ENCODE measurements at places on chromosomes 13 and 19. TPM values are rescaled to one million over a fixed set of nuclear protein-coding genes. Genes with fewer than 3 reads are reported as not detected.
A peak's percentile ranks its signal among the peaks of the same experiment; 100 is the strongest.

Gene ZNF726
- total RNA-seq = 9.2 TPM

Gene CYP2A6
- not detected for total RNA-seq

Gene OR4F17
- not detected for total RNA-seq

Gene SLITRK6
- total RNA-seq = not detected

Gene MIA
- 2.4 TPM for total RNA-seq

Gene GARRE1
- total RNA-seq = 13.3 TPM

Gene FLT3
- not detected for total RNA-seq

Gene TMEM205
- total RNA-seq = 54.3 TPM

Gene IRGC
- not detected for total RNA-seq

Gene CRX
- not detected for total RNA-seq

Gene ZNF729
- not detected for total RNA-seq

Gene TPP2
- 99.3 TPM for total RNA-seq

DNA sequence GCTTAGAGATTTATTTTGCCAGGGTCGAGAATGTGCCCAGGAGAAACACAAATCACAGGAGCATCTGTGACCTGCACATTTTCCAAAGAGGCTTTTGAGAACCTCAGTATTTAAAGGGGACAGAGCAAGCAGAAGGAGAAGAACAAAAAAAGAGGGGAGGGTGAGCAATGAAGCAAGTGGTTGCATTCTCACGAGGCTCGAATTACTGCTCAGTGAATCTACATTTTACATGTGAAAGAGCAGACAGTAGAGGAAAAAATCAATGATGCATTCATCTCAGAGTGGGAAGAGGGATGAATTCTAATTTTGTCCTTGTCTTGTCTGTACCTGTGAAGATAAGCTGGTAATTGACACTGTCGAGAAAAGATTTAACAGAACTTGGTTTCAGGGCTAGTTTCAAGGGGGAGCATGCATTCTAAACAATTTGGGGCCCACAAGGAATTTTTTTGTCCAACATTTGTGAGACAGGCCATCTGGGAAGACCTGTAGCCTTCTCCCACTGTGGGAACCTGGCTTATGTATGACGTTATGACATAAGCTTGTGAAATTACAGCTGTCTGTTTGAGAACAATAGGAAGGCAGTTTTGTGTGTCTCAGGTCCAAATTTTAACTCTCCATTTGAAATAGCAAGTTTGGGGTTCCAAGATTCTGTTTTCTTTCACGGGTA, 855.1 kb downstream of the SLITRK5 start:
- H3K4me1 ChIP-seq = no peaks in the 10 kb centered on the region
- H3K27ac ChIP-seq = no peak overlapping the region
- no peak overlapping the region for H3K4me3 ChIP-seq
- no peak for DNase-seq

DNA sequence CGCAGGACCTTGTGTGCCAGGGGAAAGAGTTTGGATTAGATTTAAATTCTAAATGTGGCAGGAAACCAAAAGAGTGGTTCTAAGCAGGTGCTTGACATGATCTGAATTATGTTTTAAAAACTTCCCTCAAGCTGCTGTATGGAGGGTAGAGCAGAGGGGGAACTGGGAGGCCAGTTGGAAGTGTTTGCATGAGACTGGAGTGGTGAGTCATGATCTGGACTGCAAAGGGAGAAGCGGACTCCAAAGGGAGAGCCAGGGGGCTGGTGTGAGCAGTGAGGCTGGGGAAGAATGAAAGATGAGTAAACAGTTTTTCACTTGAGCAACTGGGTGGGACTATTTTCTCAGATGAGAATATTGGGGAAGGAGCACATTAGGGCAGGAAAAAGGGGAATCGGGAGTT, 206.1 kb downstream of the DNAJC15 start:
- no peak for DNase-seq
- H3K36me3 ChIP-seq = no peaks in the 10 kb centered on the region
- H3K4me1 ChIP-seq = no peaks in the 10 kb centered on the region
- no peak overlapping the region for H3K4me3 ChIP-seq
- H3K27ac ChIP-seq = no peak overlapping the region

DNA sequence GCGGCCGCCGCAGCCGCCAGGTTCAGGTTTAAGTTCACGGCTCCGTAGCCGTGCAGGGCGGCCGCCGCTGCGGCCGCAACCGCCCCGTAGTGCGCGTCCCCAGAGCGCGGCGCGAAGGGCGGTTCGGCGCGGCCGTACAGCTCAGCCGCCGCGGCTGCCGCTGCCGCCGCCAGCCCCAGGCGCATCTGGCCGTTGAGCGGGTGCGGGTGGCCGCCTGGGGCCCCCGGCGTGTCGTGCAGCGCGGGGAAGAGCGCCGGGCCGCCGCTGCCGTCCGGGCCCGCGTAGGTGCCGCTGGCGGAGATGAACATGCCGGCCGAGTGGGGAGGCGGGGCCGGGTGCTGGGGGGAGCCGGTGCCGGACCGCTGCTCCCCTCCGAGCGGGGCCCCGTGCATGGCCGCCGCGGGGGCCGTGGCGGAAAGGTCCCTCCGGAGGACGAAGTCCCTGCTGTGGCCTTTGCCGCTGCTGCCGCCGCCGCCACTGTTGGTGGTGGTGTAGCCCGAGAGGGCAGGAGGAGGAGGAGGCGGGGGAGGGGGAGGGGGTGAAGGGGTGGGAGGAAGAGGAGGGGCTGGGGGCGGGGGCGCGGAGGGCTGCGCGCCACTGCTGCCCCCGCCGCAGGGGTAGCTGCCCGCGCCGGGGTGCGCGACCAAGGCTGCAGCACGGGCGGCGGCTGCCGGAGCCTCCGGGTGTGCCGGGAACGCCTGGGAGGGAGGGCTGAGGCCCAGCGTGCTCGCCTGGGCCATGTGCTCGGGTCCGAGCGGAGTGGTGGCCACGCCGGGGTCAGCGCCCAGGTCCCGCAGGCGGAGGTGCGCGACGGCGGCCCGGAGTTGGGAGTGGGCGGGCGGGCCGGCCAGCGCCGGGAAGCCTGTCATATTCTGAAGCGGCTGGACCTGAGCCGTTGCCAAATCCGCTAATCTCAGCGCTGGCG, 654 bp downstream of the ZIC5 start:
- H3K4me1 ChIP-seq = peaks cover 20% of the 10 kb centered on the region
- H3K27ac ChIP-seq = no peak overlapping the region
- H3K36me3 ChIP-seq = peaks cover 25% of the 10 kb centered on the region
- peak overlapping the region; percentile 57 for H3K4me3 ChIP-seq
- DNase-seq = no peak

GRCh38 chr19:5332501-5332900, 8.1 kb downstream of the PTPRS start:
- H3K27ac ChIP-seq = no peak overlapping the region
- no peak for DNase-seq
- no peak overlapping the region for H3K4me3 ChIP-seq
- peaks cover 31% of the 10 kb centered on the region for H3K27me3 ChIP-seq
- H3K36me3 ChIP-seq = no peaks in the 10 kb centered on the region

- H3K36me3 ChIP-seq = no peaks in the 10 kb centered on the region
- peaks cover 46% of the 10 kb centered on the region for H3K4me1 ChIP-seq
- H3K27ac ChIP-seq = peak overlapping the region; percentile 97
Observed at GRCh38 chr19:3184847-3185460, 776 bp upstream of the NCLN start.

DNA sequence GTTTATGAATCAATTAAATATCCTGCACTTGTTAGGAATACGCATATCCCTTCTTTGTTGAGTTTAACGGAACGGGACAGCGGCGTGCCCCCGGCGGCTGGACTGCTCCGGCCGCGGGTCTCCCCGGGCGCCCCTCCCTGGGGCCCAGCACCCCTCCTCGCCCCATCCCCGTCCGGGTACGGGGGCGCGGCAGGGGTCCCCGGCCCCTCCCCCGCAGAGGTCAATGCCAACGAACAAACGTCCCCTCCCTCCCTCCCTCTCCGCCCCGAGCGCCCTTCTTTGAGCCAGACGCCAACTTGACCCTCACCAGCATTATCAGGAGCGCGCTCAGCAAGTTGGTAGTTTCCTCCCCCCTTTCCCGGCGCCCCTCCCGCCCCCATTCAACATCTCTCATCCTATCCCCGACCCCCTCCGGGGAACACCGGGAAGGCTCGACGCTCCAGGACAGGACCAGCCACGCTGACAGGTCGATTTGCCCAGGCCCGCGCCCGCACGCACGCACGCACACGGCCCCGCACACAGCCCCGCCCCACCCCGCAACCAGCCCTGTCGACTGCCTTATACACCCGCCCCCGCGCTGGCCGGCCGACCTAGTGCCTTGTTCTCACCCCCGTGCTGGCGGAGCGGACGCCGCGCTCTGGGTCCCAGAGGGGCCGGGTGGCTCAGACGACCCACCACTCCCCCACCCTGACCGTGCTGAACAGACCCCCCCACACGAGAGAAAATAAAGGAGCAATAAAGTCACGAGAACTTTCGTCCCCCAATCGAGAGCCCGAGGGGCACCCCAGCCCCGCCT, 5.0 kb downstream of the LYL1 start:
- H3K27ac ChIP-seq = no peak overlapping the region
- H3K27me3 ChIP-seq = peaks cover 13% of the 10 kb centered on the region
- peaks cover 30% of the 10 kb centered on the region for H3K4me1 ChIP-seq
- peak overlapping the region; percentile 49 for H3K4me3 ChIP-seq
- DNase-seq = no peak

DNA sequence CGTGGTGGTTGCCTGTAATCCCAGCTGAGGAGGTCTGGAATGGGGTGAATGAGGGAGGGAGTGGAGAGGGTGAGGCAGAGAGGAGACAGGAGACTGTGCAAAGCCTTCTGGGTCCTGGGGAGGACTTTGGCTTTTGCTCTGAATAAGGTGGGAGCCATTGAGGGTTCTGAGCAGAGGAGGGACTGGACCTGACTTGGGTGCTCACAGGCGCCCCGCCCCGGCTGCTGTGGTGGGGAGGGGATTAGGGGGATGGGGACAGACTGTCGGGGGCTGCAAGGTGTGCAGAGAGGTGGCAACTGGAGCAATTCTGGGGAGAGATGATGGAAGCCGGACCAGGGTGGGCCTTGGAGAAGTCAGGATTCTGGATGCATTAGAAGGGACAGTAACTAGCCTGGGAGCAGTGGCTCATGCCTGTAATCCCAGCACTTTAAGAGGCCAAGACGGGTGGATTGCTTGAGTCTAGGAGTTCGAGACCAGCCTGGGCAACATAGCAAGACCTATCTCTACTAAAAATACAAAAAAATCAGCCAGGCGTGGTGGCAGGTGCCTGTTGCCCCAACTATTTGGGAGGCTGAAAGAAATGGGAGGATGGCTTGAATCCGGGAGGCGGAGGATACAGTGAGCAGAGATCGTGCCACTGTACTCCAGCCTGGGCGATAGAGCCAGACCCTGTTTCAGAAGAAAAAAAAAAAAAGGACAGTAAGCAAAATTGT, 16.1 kb upstream of the NANOS3 start:
- peaks cover 6% of the 10 kb centered on the region for H3K36me3 ChIP-seq
- peaks cover 10% of the 10 kb centered on the region for H3K27me3 ChIP-seq
- H3K4me1 ChIP-seq = peaks cover 33% of the 10 kb centered on the region
- H3K27ac ChIP-seq = peak overlapping the region; percentile 93
- DNase-seq = no peak
- H3K4me3 ChIP-seq = peak overlapping the region; percentile 94

- peak overlapping the region; percentile 77 for H3K27ac ChIP-seq
- no peaks in the 10 kb centered on the region for H3K36me3 ChIP-seq
- DNase-seq = peak; percentile 71
- no peaks in the 10 kb centered on the region for H3K27me3 ChIP-seq
- peak overlapping the region; percentile 14 for H3K4me3 ChIP-seq
- H3K4me1 ChIP-seq = peaks cover 19% of the 10 kb centered on the region
Observed at GRCh38 chr13:42970824-42971690, 21.0 kb downstream of the EPSTI1 start.

GRCh38 chr19:18049385-18049784, 37.3 kb downstream of the IL12RB1 start:
- peaks cover 8% of the 10 kb centered on the region for H3K27me3 ChIP-seq
- H3K4me3 ChIP-seq = no peak overlapping the region
- H3K4me1 ChIP-seq = peaks cover 36% of the 10 kb centered on the region
- no peaks in the 10 kb centered on the region for H3K36me3 ChIP-seq
- H3K27ac ChIP-seq = no peak overlapping the region

GRCh38 chr13:93259527-93260080, 33.0 kb downstream of the GPC6 start:
- H3K36me3 ChIP-seq = no peaks in the 10 kb centered on the region
- H3K4me3 ChIP-seq = no peak overlapping the region
- H3K4me1 ChIP-seq = no peaks in the 10 kb centered on the region

DNA sequence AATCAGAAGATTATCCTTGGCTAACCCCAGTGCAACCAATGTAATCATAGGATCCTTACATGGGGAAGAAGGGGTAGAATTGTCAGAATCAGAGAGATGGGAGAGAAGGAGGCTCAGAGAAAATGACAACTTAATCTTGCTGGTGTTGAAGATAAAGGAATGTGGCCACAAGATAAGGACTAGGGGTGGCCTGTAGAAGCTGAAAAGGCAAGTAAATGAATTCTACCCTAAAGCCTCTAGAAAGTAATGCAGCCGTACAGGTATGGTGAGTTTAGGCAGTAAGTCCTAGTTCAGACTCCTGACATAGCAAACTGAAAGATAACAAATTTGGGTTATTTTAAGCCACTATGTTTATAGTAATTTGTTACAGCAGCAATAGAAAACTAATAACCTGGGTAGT, 718.5 kb downstream of the SLITRK6 start:
- DNase-seq = no peak
- H3K4me3 ChIP-seq = no peak overlapping the region
- H3K36me3 ChIP-seq = no peaks in the 10 kb centered on the region
- no peaks in the 10 kb centered on the region for H3K4me1 ChIP-seq
- no peaks in the 10 kb centered on the region for H3K27me3 ChIP-seq

- peaks cover 52% of the 10 kb centered on the region for H3K4me1 ChIP-seq
- peak overlapping the region; percentile 97 for H3K27ac ChIP-seq
- DNase-seq = no peak
- no peaks in the 10 kb centered on the region for H3K27me3 ChIP-seq
Observed at GRCh38 chr13:41017817-41018601, 1.1 kb downstream of the ELF1 start.

GRCh38 chr19:30802424-30803013, 430.3 kb downstream of the ZNF536 start:
- DNase-seq = no peak
- peaks cover 5% of the 10 kb centered on the region for H3K27me3 ChIP-seq
- no peak overlapping the region for H3K4me3 ChIP-seq
- no peaks in the 10 kb centered on the region for H3K4me1 ChIP-seq
- H3K27ac ChIP-seq = no peak overlapping the region
- H3K36me3 ChIP-seq = no peaks in the 10 kb centered on the region

GRCh38 chr19:55088021-55088451, 12.4 kb downstream of the EPS8L1 start:
- no peaks in the 10 kb centered on the region for H3K36me3 ChIP-seq
- H3K4me3 ChIP-seq = peak overlapping the region; percentile 66
- DNase-seq = peak; percentile 25

DNA sequence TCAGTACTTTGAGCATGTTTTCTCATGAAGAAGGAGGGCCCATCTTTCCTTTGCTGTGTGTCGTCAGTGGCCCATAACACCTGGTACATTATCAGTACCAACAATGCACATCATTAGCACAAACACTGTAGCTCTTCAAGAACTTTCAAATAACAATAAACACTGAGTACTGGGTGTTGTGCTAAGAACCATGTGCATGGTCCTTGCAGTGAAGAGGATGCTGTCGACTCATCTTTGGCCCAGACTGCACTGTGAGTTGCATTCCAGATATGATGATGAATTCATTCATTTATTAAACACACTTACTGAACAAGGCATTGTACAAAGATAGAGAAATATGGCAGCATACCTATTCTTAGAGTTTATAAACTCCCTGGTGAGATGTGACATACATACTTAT, 55.8 kb downstream of the FLT3 start:
- no peak for DNase-seq
- no peak overlapping the region for H3K27ac ChIP-seq
- peaks cover 32% of the 10 kb centered on the region for H3K27me3 ChIP-seq
- H3K4me3 ChIP-seq = no peak overlapping the region

- H3K27me3 ChIP-seq = no peaks in the 10 kb centered on the region
- peak; percentile 79 for DNase-seq
- H3K27ac ChIP-seq = no peak overlapping the region
- H3K4me3 ChIP-seq = no peak overlapping the region
- peaks cover 19% of the 10 kb centered on the region for H3K4me1 ChIP-seq
Observed at GRCh38 chr19:42440357-42441048, 2.2 kb downstream of the CXCL17 start.

Measured in natural killer cell treated with Interleukin-12 subunit alpha and Interleukin-12 subunit beta and Interleukin-15 and Interleukin-18, amount 100 ng/mL, for 72 hours (primary cell).